Effector CD4-positive, alpha-beta T cell (primary cell): ENCODE measurements at places on chromosomes 16 and 17.

GRCh38 chr17:67015001-67015400, 29.4 kb upstream of the CACNG1 start:
- DNase-seq, result no peak

GRCh38 chr16:35171106-35171505, 1711.7 kb downstream of the TP53TG3F start:
- DNase-seq, result no peak

DNA sequence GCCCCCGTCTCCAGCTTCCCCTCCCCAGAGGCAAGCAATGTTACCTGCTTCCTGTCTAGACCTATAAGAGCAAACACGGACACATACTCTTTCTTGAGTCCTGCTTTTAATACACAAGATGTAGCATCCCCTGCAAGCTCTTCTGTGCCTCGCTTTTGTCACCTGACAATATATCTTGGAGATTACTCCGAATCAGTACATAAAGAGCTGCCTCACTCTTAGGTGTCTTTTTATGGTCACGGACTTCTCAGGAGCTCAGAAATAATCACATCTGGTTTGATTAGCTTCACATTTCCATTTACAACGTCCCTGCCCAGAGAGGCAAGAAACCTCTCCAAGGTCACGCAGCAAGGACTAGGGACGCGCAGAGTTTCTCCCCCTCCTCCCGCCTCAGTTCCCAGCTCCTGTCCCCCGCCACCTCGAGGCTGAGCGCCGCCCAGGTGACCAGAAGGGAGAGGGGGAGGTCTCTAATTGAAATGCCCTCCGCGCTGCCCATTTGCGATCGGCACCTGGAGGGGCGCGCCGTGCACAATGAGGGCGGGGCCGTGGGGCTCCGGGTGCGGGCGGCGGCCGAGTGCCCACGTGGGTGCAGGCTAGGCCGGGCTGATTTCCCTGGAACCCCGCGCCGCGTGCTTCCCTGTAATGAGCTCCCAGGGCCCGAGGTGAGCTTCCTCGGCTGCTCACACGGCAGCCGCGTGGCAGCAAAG, 13.8 kb upstream of the SEZ6 start:
- DNase-seq, result no peak

DNA sequence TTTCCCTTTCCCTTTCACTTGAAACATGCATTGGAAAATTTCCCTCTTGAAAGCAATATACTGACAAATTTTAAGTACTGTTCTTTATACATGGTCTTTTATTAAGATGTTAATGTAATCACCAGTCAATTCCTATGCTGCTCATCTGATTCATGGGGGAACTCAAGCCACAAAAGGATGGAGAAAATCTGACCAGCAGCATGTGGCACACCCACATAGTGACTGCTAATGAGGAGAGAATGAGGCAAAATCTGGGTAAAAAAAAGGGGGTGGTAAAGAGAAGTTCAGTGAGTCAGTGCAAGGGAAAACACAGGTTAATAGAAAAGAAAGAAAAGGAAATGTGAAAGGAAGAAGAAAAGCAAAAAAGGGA, 11.3 kb downstream of the RFFL start:
- DNase-seq, result no peak

GRCh38 chr16:69424935-69425784, 741 bp downstream of the CYB5B start:
- no peak for DNase-seq

- DNase-seq, result no peak
Measured at GRCh38 chr16:78696797-78697196, 597.3 kb downstream of the WWOX start.

- DNase-seq, result no peak
Measured at GRCh38 chr17:39772987-39773934, 35.5 kb downstream of the GRB7 start.

- no peak for DNase-seq
Measured at GRCh38 chr16:50702725-50703124, 9.3 kb downstream of the NOD2 start.

DNA sequence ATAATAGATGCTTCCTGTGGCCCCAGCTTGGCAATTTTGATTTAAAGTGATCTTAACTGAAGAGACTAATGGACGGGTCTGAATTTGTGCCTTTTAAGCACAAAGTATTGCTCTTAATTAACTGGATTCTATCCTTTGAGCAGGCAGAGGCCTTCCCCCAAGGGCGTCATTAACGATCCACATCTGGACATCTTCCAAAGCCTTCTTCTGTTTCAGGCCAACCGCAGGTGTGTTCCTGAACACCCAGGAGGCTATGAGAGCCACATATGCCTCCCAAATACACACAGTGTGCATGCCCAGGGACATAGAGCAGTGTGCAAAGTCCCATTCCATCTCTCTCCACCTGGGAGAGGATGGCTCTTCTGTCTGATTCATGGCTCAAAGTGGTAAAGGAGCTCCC, 42.3 kb downstream of the MAPT start:
- DNase-seq, result no peak

DNA sequence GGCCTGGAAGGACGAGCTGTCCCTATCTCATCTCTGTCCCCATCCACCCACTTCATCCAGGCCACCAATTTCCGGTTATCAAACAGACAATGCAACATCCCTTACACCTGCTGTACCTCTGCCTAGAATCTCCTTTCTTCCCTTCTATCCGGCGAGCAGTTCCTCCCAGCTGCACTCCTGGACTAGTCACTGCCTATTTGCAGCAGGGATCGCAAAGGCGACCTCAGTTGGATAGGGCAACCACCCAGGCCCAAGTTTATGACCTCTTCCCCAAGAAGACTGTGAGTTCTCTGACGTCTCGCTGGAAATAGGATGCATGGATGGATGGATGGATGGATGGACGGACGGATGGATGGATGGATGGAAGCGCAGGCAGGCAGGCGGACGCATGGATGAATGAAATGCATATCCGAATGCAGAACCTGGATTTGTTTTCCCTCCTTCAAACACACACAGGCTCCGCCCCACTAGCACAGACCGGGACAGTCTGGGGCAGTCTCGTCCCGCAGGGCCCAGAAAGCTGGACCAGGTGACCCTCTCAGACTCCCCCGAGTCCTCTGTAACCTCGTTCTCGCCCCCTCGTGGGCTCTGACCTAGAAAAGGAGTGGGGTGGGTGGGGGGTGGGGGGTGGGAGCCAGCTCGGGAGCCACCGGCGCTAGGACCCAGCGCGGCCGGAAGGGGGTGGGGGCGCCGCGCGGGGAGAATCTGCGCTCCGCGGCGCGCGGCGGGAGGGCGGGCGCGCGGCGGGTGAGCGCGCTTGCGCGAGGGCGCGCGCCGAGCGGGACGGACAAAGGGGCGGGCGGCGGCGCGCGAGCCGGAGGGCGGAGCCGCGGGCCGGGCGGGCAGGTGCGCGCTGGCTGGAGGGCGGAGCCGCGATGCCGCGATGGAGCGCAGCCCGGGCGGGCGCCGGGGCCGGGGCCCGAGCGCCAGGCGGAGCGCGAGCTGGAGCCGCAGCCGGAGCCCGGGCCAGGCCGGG, at the start of gene SBK1:
Gene SBK1, plus strand, starts transcription at position 875 of the 976 bp plus-strand sequence. CDS start 24,867 bp downstream, outside the sequence.
- peak; percentile 76 for DNase-seq

DNA sequence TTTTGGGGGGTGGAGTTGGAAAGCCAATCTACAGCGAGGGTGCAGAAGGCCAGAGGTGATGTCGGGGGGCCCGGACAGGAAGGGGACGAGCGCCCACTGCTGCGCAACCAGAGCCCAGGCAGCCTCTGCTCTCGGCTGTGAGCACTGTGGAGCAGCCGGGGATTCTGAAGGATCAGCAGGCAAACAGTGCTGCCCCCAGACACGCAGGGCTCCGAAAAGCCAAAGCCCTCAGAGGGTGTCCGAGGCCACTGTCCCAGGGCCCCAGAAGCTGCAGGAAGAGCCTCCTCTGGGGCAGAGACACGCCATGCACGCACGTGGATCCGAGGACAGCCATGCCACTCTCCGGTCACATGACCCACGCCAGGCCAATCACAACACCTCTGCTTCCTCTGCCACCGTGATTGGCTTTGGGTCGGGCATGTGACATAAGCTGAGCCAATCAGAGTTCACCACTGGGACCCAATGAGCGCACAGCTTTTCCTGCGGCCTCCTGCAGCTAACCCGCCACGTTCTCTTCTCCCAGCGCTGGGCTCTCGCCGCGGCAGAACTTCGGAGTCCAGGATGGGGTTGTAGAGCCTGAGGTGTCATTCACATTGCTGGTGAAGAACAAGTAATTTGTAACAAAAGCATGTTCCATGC, 40.7 kb downstream of the ACTG1 start:
- DNase-seq, result no peak

DNA sequence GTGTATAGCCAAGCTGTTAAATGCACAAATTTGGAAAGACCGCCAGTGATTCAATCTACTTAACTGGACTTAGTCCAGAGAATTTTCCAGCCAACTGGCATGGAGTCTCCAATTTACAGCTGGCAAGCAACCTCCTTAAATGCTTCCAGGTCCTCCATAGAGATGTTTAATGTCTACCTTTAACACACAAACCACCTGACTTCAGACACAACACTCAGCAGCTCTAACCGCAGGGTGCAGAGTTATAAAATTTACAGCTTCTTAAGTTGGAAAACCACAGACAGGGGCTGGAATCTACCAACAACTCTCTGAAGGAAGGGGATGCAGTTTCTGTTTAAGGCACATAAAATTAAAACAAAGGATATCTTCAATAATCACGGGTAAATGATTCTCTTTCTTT, 106.9 kb downstream of the SYCE1L start:
- no peak for DNase-seq

GRCh38 chr17:65723431-65724151, 162.1 kb upstream of the AXIN2 start:
- DNase-seq, result no peak

GRCh38 chr17:35920229-35920628, 10.3 kb downstream of the RDM1 start:
- DNase-seq, result no peak

- DNase-seq, result no peak
Measured at GRCh38 chr17:72123530-72124437, 3.0 kb downstream of the SOX9 start.

GRCh38 chr17:50394711-50395110, 2.6 kb downstream of the LRRC59 start:
- DNase-seq, result no peak

DNA sequence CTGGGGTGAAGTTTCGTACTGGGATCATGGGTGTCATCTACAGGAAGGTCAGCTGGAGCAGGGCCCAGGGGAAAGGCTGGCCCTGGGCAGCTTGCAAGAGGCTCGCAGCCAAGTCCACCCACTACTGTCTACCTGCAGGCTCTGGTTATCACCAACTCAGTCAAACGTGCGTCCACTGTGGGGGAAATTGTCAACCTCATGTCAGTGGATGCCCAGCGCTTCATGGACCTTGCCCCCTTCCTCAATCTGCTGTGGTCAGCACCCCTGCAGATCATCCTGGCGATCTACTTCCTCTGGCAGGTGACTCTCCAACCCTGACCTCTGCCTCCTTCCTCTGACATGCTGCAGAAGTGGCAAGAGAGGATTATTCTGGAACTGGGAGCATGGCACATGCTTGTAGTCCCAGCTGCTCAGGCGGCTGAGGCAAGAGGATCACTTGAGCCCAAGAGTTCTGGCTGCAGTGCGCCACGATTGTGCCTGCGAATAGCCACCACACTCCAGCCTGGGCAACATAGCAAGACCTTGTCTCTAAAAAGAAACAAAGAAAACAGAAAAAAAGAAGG, 29.2 kb downstream of the ABCC3 start:
- DNase-seq, result no peak

- DNase-seq, result no peak
Measured at GRCh38 chr17:28698253-28698941, 13.3 kb downstream of the PROCA1 start.

DNA sequence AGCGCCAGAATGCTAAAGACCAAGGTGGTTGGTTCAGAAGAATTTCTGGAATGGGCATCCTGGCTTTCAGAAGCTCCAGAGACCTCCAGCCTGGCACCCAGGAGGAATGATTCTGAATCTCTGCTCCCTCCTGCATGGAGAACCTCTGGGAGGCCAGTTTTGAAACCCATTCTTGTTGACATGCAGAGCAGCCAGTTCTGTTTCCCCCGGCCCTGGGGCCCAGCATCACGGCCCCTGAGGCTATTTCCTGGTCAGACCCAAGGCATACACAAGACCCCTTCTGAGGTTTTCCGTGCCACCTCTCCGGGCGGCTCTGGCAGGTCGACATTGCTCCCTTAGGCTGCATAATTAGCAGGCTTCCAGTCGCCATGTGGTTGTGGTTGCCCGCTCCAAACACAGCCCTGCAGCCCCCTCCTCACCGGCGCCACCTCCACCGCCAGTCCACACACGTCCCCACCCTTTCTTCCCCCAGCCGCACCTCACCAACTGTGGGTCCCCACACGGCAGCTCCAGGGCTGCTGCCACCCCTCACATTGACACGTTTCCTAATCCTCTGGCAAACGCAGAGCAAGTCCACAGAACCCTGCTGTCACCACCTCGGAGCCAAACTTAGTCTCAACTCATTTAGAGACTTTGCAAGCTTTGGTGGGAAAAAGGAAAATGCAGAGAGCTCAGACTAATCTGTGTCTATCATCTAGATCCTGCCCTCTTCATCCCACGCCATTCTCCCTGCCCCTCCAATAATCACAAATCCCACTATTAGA, 367.1 kb downstream of the SOX9 start:
- no peak for DNase-seq

- no peak for DNase-seq
Measured at GRCh38 chr17:18278867-18279266, 18.4 kb downstream of the MIEF2 start.

DNA sequence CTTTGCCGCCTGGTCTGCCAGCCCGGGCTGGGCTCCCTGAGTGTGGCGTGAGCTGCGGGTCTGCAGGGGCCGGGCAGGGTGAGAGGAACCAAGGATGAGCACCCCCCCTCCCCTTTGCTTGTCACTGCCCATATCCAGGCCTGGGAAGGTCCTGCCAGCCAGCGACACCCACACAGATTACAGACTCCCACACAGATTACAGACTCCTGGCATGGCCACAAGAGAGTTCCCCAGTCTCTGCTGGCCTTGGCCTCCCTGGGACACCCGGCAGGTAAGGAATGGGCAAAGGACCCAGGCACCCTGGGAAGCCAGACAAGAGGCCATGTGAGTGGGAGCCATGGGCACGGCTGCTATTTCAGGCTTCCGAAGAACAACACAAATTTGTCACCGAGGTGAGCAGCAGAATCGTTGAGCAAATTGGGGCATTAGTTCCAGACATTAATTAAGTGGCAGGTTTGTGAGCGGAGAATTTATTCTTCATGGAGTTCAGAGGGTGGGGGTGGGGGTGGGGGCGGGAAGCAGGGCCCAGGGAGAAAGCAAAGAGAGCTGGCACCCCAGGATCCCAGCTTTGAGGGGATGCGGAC, 41.4 kb downstream of the SRCIN1 start:
- no peak for DNase-seq

GRCh38 chr17:4485676-4486646, 12.7 kb upstream of the SPNS2 start:
- peak; percentile 23 for DNase-seq
